ENCODE measurements at places on chromosomes 16 and 17.

DNA sequence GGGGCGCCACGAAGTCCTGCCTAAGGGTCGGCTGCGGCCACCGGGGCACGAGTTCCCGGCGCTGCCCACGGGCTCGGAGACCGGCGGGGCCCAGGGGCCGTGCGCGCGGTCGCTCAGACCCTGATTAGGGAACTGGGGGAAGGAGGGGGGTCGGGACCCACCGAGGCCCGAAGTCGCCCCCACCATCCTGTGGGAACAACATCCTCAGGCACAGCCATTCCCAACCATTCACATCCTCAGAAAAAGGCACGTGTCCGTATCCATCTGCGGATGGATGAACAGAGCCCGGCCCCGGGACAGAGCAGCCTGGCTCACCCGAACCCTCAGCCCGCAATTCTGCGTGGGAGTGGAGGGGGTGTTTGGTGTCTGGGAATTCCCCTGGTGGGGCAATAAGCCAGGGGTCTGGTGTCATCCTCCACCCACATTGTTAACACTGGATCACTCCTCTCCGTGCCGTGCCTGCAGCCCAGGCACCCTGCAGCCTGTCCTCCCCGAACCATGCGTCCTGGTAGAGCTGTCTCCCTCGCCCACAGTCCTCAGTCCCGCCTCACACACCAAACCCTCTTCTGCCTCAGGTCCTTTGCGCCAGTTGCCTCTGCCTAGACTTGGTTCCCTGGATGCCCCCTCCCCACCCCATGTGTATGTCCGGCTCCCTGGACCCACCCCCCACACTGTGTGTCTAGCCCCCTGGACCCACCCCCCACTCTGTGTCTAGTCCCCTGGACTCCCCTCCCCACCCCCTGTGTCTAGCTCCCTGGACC is 789 bp upstream of the CCDC57 start:
- DNase-seq, result peak; percentile 60

DNA sequence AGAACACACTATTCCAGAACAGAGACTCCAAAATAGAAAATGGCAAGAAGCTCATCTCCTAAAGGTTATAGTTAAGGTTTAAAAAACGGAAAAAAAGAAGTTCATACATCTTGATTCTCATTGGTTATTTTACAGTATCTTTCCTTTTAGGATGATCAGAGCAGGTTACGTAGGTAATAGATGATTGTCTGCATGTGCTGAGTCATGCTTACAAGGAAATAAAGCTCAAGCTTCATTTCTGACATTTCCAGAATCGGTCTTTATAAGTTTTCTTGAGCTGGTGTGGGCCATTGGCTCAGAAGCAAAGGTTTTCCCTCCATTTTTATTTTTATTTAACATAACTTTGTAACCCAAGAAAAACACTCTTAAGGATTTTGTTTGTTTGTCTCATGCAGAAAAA is 1030.3 kb upstream of the CDH8 start:
- no peak for DNase-seq

- DNase-seq, result no peak
Observed at GRCh38 chr17:83190004-83190385, 110.6 kb downstream of the METRNL start.

- DNase-seq, result no peak
Observed at GRCh38 chr17:73184136-73184993, 8.5 kb upstream of the COG1 start.

DNA sequence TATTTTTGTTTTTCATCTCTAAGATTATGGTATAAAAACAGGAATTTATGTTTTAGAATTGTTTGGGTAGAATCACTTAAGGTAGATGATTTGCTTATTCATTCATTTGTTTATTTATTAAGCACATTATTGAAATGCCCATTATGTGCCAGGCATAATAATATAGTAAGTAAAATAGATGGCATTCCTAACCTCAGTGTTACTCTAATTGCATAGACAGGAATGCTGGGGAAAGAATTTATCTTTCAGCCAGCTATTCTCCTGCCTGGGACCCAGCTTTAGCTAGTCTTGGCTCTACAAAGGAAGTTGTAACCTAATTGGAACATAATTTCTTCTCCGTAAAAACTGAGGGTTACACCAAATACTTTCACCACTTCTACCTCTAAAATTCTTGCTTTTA is 44.6 kb downstream of the NFAT5 start:
- no peak for DNase-seq

DNA sequence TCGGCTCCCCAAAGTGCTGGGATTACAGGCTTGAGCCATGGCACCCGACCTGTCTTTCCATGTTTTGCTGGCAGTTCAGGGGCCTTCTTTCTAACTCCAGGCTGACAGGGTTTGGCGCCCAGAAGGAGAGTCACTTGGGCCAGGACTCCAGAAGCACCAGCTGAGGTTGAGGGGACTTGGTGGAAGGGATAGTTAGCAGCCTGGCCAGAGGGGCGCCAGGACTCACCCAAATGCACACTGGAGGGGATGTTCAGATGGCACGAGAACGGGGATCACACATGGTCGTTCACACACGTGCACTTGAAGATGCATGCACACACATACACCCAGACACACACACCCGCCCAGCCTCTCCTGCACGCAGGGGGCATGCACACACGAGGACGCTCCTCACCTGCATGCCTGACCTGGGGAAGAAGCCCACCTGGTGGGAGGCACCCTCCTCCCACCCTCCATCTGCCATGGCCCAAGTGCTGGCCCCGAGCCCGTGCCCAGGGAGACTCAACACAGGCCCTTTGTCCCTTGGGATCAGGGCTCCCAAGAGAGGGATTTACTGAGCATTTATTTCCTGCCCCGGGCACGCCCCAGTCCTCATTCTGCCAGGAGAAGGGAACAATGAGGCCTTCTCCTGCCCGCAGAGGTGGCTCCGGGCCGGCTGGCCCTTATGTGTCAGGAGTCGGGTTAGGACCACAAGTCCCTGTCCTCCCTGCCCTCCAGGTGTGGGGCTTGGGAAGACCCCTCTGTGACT is 2.3 kb upstream of the PRSS21 start:
- no peak for DNase-seq

DNA sequence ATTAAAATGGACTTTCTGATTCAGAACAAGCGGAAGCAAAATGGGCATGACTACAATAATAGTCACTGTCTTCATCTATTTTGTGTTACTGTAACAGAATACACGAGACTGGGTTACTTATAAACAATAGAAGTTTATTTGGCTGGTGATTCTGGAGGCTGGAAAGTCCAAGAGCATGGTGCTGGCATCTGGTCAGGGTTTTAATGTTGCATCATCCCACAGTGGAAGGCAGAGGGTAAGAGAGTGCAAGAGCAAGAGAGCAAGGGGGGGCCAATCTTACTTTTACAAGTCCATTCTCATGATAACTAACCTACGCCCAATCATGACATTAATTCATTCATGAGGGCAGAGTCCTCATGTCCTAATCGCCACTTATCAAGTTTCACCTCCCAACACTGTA is 189.2 kb downstream of the TOX3 start:
- DNase-seq, result no peak

DNA sequence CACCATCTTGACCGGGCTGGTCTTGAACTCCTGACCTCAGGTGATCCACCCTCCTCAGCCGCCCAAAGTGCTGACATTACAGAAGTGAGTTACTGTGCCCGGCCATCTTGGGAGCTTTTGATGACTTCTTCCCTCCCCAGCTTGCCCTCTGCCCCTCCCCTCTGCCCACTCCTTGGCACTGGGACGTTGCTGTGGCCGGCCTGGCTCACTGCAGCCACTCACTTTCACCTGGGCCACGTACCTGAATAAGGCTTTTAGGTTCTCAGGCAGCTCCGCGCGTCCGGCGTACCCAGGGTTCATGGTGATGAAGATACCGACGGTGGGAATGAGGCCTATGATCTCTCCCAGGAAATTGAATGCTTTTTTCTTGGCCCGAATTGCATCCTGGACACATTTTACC is 81.6 kb downstream of the DNAH17 start:
- DNase-seq, result no peak

Measured in CD4-positive, alpha-beta T cell treated with Interferon alpha-2 for 1 hour (primary cell).